Bronchial epithelial cell (primary cell): ENCODE measurements at places on chromosomes 12 and 14. TPM values are rescaled to one million over a fixed set of nuclear protein-coding genes. Genes with fewer than 3 reads are reported as not detected.

Gene DPF3
- 0.13 TPM in 1 of 2 replicates, not detected in the other for total RNA-seq

GRCh38 chr12:123960029-123960735 lies 12.4 kb downstream of the CCDC92 start:
- no peak for DNase-seq

DNA sequence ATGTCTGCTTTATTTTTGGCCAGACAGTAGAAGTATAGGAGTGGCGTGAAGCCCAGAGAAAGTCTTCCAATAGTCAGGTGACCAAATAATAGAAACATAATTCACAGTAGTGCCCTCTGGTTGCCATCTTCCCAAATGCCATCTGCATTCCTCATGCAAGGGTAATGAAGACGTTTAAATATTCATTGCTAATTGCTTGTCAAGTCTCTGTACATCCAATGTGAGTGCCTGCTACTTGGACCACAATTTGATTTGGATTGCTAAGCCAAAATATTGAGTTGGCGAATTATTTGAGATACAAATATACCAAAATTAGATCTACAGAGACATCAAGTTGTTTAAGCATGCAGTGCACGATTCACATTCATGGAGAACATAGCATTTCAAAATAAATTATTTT lies 402.7 kb downstream of the SOX5 start:
- DNase-seq: no peak

GRCh38 chr14:73143617-73144016 lies 7.3 kb downstream of the PSEN1 start:
- no peak for DNase-seq

GRCh38 chr12:67671419-67671818 lies 22.9 kb downstream of the DYRK2 start:
- no peak for DNase-seq
